ENCODE measurements at places on chromosomes 16 and 17.

- no peak for DNase-seq
These were observed 110.2 kb upstream of the ZNF750 start for GRCh38 chr17:82949984-82950383.

GRCh38 chr16:63995025-63995424, 1126.8 kb downstream of the CDH11 start:
- no peak for DNase-seq

- no peak for DNase-seq
These were observed 34.2 kb upstream of the ACSM2B start for GRCh38 chr16:20610211-20610891.

- DNase-seq: no peak
These were observed 37.5 kb downstream of the SDR42E1 start for GRCh38 chr16:81973737-81974136.
